ENCODE measurements at places on chromosomes 2 and 18.

DNA sequence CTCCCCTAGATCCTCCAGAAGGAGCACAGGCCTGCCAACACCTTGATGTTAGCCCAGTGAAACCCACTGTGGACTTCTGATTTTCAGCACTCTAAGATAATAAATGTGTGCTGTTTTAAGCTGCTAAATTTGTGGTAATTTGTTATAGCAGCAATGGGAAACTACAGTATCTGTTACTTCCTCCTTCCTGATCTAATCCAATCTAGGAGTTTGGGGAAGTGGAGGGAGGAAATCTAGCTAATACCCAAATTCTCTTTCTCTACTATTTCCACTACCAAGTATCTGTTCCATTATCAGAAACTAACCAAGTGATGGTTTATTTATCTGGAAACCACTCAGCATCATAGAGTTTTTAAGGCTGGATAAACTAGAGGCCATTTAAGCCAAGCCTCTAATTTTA lies 64.9 kb downstream of the AFF3 start:
- no peak for DNase-seq

DNA sequence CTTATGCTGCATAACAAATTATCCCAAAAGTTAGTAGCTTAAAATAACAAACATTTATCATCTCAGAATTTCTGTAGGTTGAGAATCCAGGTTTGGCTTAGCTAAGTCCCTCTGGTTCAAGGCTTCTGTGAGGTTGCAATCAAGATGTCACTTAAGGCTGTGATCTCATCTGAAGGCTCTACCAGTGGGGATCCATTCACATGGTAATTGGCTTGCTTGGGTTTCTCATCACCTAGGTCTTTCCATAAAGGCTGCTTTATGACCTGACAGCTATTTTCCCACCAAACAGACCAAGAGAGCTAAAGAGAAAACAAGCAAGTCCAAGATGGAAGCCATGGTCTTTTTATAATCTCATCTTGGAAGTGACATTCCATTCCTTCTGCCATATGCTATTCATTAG lies 137.3 kb downstream of the DTNA start:
- DNase-seq = no peak

GRCh38 chr2:95357717-95358280 lies 44.7 kb upstream of the FAHD2A start:
- DNase-seq = no peak

DNA sequence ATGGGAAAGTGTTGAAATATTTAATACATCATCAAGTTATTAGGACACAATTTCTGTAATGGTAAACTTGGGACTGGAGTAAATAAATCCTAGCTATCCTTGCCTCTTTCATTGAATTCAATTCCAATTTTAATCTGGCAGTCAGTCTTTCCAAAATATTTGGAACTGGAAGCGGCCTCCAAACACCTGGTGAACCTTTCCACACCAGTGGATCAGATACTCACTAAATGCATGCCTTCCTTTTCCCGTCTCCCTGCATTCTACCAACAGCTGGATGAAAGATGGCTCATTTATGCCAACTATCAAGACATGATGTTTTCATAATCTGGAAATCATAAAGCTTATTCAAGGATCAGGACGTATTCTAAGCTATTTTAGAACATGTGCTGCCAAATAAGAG lies 488.2 kb upstream of the SPHKAP start:
- DNase-seq = no peak

DNA sequence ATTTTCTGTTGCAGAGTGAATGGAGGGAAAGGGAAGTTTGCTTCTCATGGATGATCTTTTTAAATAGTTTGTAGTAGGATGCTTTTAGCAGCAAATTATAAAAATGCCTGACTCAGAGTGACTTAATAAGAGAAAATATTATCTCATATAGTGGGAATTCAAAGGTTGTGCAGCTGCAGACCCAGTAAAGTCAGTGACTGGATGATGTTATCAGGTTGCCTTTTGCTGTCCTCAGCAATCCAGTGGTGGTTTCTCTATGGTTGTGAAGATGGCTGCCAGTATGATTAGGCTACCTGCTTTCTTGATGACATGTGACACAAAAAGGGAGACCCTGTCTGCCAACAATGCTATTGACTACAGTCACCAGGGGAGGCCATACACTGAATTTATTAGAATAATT lies 184.8 kb downstream of the DIS3L2 start:
- no peak for DNase-seq

DNA sequence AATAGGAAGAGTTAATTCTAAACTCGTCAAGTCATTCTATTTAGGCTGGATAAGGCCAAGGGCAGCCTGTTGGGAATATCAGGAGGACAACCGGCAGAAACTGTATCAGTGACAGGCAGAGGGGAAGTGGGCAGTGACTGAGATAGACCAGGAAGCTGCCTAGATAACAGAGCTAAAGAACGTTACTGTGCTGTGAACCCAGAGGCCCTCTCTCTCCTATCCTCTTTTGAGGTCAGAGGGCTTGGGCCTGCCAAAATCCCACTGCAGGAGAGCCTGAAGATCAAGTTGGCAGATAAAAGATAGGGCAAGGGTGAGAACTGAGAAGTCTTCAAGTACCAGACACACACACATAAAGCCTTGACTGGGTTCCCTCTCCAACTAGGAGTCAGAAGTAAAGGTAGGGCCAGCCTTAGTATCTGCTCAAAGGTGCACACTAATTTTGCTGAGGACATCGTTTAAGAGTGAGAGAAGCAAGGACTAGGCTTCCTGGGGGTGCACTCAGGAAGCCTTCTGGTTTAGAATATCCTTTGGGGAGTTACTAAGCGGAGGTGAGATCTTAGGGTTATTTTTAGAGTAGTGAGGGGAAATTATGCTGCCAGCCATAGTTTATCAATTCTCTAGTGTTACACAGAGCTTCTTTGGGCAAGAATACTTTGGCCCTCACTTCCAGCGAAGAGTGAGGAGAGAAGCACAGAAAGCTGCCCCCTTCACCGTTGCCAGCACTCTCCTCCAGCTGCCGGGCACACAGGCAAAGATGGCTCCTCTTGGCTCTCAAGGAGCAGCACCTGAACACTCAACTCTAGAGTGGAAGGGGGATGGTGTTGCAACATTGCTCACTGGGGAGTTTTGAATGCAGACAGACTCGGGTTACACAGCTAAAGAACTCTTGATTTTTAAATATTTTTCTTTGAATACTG lies 9.8 kb downstream of the CAVIN2 start:
- no peak for DNase-seq

GRCh38 chr2:104465981-104466380 lies 387.9 kb upstream of the POU3F3 start:
- DNase-seq = no peak

- no peak for DNase-seq
These were observed 270.1 kb downstream of the RDH14 start for GRCh38 chr2:18290386-18290785.

- DNase-seq = peak; percentile 68
These were observed 55.6 kb downstream of the MTX2 start for GRCh38 chr2:176324862-176325261.

DNA sequence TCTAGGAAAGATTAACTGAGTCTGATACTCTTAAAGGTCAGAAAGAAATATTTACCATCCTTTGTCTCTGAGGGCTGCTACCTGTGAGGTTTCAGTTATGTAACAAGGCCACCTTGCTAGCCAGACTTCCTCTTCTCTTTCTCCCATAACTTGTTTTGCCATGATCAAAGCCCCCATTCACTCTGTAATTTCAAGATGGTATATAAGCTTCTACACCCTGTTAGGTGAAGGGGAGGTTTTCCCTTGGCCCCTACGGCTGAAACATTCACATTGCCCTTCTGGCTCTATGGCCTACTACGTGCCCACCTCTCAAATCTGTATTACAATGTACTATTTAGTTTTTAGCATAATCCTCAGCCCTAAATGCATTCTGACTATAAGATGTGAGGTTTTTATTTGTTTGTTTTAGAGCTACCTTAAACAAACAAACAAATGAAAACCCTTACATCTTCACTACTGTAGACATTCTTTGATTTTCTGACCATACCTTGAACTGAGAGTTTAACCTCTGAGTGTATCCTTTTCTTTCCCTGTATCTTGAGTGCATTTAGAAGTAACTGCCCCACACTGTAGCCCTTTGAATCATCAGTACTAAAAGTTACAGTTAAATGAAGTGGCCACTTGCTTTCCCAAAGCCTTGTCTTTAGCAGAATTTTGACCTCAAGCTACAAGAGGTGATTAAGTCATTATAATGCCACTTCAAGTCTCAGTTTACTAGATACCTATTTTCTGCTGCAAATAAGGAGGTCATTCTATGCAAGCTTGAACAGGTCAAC lies 332.2 kb downstream of the SOCS6 start:
- DNase-seq = no peak

- DNase-seq = no peak
These were observed 52.8 kb downstream of the XRCC5 start for GRCh38 chr2:216161967-216162366.

DNA sequence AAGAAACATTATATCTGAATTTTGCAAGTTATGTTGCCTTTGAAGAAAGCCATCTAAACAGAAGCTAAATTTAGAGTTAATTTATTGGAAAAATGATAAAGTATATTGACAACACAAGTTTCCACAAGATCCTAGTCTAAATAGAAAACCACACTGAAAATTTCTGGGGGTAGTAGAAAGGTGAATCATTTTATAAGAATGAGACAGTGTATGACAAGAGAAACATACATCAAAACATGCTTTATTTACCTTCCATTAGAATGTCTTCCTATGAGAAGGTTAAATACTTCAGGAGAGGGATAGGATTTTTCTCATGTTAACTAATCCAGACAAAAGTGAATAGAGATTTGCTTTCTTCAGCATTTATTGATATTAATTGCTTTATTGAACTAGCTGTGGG lies 1389.8 kb upstream of the ZEB2 start:
- DNase-seq = no peak

Data from kidney (tissue), 22 donors.